Activated T-cell treated with anti-CD3 and anti-CD28 coated beads for 1 hour (primary cell): ENCODE measurements at places on chromosomes 4 and X.

- DNase-seq, result no peak
Measured at GRCh38 chr4:176844448-176844847, 51.7 kb upstream of the VEGFC start.

GRCh38 chr4:26947318-26947717 lies 86.7 kb downstream of the STIM2 start:
- no peak for DNase-seq

DNA sequence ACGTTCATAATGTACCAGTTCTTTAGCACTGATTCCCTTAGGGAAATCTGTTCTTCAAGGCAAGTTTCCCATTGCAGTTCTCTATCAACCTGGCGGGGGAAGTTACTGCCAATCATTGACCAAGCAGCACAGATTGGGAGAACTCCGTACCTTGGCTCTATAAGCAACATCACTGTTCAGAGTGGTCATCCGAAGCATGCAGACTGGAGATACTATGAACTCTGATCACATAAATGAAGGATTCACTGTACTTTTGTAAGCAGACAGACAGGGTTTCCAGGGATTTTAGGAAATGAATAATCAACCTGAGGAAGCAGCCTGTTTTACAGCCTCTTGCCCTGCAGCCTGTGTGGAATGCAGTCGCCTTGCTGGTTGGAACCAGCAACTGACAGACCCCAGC lies 63.8 kb upstream of the WWC2 start:
- no peak for DNase-seq

DNA sequence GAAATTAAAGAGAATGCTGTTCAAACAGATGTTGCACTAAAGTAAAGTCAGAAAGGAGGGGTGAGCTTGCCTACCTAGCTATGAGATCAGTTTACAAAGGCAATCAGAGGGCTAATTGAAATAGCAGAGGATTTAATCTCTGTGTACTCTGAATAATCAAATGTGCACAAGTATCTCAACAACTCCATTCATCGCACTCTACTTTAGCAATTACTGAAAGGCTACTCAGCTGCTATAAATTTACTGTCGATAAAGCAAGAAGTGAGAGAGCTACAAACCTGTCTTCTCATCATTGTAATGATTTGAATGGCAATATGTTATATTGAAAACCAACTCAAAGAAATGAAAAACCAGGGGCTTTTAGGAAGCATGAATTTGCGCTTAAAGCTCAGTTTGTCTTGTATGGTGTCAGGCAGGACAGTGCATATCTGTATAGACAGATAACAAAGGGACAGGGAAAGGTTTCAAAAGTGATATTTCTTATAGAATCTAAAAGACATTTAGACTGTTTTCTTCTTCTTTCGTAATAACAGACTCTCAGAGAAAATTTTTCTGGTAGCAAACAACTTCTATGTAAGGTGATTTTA lies 34.8 kb downstream of the GC start:
- no peak for DNase-seq

DNA sequence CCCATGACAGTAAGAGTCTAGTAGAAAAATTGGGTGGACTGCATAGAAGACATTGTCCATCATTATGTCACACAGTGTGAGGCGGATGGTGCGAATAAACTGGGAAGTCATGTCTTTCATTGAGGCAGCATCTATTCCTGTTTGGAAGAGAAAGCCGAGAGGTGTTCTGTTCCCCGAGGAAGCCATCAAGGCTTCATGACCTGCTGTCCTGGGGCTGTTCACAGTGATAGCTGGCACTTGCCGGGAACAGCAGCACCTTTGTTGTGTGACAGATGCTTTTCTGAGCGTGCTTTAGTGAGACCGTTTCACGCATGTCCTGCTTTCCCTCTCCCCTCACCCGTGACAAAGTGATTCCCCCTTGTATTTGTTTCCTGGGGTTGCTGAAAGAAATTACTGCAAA lies 20.3 kb downstream of the RGS12 start:
- DNase-seq, result no peak

- DNase-seq, result no peak
Measured at GRCh38 chr4:63049278-63049677, 1360.0 kb downstream of the TECRL start.

DNA sequence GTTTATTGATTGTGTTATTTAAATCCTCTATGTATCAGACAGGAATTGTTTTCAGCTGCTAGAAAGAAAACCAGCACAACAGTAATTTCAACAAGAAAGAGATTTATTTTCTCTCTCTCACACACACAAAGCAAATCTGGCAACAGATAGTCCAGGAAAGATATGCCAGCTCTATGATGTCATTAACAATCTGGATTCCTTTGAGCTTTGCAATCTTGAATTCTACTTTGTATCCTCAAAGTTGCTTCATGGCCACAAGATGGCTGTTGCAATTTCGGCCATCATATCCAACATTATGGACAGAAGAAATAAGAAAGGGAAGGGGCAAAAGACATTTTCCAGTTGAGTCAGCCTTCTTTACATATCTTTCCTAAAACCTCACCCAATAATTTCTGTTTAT lies 19.8 kb upstream of the FMR1 start:
- no peak for DNase-seq

DNA sequence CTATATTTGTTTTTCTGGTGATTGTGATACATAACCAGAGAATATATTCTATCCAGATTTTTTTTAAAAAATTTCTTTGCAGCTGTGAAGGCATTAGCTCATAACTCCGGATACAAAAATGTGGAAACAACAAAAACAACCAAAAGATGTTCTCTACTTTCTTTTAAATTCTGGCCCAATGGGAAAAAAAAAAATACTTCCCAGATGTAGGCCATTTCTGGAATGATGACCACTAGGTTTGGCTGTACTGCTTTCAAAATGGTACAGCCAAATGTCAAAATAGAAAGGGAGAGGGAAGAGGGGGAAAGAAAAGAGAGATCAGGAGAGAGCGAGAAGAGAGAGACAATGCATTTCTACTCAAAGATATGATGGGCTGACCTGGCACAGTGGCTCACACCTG lies 14.6 kb downstream of the ANOS1 start:
- no peak for DNase-seq

DNA sequence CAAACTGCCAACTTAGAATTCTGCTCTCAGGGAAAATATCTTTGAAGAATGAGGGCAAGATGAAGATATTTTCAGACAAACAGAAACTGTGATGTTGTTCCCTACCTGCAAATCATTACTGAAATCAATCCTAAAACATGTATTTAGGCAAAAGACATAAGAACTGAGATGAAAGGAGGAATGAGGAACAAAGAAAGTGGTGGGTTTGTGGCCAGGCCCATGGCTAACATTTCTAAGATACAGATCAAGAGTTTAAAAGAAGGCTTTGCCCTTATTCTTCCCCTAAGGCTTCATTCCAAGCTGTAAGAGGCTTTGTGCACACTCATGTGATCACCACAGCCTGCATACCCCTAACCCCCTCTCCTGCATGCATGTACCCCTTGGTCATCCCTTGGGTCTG lies 46.5 kb downstream of the ADGRG2 start:
- DNase-seq, result no peak

- no peak for DNase-seq
Measured at GRCh38 chr4:48347282-48347921, 6.1 kb downstream of the SLAIN2 start.

- no peak for DNase-seq
Measured at GRCh38 chr4:152063621-152064240, 302.9 kb upstream of the GATB start.

GRCh38 chrX:9586992-9587392 lies 122.1 kb downstream of the TBL1X start:
- no peak for DNase-seq

DNA sequence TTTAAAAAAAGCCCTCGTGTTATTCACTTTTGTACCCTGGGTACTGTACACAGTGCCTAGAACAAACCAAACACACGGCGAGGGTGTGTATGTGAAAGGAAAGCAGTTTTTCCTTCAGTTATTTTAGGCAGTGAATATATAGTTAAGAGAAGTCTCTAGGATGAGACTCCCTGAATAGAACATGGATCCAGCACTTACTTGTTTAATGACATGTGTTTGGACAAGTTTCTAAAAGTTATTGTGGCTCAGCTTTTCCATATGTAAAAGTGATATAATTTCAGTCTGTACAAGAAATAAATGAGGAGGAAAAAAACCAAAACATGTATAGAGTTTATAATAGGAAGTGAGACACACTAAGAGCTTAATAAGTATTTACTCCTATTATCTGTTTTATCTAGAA lies 273.2 kb downstream of the ADGRL3 start:
- DNase-seq, result no peak

- DNase-seq, result no peak
Measured at GRCh38 chr4:170089274-170089667, 485 bp downstream of the AADAT start.

DNA sequence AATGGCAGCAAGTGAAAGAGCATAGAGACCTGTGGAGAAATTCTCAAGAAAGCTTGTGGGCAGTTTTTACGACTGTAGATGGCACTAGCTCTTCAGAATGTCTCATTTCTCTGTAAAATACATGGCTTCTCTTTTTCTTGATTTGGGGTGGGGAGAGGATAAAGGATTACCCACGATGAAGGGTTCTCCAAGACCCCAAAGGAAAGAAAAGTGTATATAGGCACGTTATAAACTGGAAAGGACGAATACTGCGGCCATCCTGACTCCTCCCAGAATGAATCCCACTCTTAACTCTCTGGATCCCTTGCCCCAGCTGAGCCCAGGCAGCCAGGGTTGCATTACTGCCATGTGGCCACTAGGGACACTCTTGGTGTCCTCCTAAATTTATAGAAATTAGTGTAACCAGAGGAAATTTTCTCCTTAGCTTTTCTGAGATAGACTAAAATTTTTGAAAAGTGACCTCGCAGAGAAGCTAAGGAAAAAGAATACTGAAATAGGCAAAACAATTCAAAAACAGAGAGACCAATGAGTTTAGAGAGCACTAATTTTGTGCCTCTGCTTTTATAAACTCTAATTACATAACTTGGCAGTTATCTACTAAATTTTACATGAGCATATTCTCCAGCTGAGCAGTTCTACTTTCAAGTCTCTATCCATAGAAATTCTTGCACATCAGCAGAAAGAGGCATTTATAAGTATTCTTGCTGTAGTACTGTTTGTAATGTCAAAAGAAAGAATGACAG lies 37.8 kb upstream of the PCDH19 start:
- no peak for DNase-seq

GRCh38 chr4:147571036-147571770 lies 46.0 kb upstream of the TMEM184C start:
- no peak for DNase-seq

DNA sequence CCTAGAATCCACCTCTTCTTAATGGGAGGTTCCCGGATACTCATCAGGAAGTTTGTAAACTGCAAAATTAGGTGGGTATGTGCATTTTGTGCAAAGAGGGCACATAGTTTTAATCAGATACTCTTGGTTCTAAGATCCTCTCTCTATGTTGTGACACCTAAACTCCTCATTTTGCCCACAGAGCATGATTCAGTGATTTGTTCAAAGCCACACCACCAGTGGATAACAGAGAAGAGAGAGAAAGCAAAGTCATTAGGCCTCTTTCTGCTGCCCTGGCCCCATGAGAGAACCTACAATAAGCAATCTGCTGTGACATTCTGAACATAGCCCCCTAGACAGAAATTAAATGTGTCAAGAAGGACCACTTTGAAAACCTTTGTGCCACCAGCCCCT lies 72.3 kb upstream of the STIM2 start:
- DNase-seq, result no peak

DNA sequence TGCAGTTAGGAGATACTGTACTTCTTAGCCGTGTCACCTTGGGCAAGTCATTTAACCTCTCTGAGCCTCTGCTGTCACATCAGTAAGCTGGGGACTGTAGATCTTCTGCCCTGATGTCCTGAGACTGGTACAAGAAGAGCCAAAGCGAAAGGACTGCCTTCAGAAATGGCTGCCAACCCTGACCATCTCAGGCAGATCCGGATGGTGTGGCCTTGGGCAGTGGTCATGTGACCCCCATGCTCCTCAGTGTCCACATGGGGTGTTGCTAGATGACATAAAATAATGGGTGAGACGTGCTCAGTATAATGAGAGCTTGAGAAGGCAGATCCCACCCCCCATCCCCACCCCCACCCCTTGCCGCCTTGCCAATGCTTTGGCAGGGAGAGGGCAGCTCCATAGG lies 60.4 kb upstream of the MTM1 start:
- DNase-seq, result no peak

GRCh38 chr4:169345316-169345721 lies 74.6 kb upstream of the SH3RF1 start:
- no peak for DNase-seq

DNA sequence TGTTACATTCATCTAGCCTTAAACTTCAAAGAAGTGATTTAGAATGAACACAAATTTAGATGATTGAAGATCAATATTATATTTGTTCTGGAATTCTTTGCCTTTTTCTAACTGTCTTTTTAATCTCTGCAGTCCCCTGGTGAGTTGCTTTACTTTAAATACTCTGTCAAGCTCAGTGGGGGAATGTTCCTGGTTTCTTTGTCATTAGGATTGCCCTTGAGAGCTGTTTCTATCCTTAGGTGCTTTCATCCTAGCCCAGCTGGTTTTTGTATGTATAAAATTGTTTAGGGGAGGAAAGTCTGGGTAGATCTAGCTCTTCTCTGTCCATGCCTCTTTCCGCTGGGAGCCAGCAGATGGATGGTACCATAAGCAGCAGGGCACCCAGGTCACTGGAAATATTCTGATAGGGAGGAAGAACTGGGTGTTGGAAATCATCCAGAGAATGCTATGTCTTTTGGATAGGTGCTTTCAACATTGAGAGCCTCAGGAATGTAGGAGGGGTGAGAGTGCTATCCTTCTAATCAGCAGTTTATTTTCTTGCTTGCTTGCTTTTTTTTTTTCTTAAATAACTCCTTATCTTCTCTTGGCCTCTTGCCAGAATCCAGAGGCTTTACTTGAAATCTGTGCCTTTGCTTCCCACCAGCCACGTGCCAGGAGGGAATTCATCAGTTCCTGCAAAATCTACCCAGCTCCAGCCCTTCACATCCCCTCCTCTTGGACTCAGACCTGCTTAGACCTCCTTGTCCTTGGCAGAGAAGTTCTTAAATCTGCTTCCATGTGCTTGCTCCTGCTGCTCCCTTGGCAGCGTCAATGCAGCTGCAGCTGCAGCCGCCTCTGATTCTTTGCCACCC lies 215.3 kb upstream of the ANXA3 start:
- no peak for DNase-seq

DNA sequence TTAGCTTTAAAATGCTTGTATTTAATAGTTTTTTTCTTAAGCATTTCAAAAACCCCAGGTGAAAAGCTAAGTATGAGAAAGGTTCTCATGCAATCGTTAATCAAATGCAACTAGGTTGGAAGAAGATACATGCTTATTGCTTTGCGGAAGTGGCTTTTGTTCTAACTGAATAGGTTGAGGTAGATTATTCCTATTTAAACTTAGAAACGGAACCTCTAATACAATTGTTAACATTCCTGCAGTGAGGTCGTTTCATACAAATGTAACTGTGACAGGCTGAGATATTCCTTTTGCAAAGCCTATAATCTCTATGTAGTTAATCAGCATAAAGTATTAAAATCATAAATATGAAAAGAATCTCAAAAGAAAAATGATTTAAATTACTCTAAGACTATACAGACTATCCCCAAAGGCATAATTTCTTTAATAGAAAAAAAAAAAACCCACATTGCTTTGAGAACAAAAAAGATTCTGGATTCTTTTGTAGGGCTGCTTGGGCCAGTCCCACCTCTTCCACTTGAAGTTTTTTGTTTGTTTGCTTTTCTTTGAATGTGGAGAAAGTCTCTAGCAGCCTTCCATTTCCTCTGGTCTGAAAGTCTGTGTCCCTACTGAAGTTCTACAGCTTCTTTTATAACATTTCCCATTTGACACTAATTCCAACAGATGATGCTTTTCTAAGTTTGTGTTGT lies 25.6 kb upstream of the SORBS2 start:
- DNase-seq, result no peak

GRCh38 chr4:165515201-165515600 lies 136.4 kb downstream of the CPE start:
- no peak for DNase-seq

- DNase-seq, result no peak
Measured at GRCh38 chr4:171441300-171441941, 371.8 kb upstream of the GALNTL6 start.
